Dorsolateral prefrontal cortex (tissue), 122 donors: ENCODE measurements at places on chromosomes 5 and 9.

DNA sequence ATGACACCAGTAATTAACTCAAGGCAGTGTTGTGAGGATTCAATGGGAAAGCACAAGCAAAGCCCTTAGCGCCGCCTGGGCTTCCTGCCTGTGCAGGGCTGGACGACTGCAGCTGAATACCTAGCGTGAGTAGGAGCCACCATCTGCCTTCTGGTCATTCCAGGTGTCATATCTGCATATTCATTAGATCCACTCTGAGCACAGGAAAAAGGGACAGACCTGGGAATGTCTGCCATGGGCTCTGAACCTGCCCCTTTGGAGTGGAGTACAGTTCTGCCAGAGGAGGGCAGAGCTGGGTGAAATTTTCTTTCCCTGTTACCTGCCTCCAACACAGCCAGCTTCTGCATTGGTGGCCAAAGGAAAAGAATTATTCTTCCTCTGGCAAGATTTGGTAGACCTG is 298.8 kb downstream of the NSG2 start:
- DNase-seq, result no peak

DNA sequence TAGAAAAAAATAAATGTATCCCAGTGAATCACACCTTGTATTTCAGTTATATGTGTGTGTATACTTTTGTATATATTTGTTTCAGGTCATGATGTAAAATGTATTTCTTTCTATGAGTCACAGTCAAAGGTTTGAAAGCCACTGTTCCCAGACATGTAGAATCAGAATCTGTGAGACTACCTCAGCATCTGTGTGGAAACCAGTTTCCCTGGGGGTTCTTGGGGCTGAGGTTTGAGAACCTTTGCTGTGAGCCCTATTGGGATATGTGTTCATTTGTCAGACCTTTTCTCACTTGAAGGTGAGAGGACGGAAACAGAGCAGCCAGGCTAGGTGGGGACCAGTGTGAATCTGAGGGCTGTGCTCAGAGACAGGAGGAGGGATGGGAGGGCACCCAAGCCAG is 78.7 kb upstream of the SAP30L start:
- no peak for DNase-seq

GRCh38 chr5:158940977-158941376 is 158.7 kb downstream of the EBF1 start:
- DNase-seq, result no peak

DNA sequence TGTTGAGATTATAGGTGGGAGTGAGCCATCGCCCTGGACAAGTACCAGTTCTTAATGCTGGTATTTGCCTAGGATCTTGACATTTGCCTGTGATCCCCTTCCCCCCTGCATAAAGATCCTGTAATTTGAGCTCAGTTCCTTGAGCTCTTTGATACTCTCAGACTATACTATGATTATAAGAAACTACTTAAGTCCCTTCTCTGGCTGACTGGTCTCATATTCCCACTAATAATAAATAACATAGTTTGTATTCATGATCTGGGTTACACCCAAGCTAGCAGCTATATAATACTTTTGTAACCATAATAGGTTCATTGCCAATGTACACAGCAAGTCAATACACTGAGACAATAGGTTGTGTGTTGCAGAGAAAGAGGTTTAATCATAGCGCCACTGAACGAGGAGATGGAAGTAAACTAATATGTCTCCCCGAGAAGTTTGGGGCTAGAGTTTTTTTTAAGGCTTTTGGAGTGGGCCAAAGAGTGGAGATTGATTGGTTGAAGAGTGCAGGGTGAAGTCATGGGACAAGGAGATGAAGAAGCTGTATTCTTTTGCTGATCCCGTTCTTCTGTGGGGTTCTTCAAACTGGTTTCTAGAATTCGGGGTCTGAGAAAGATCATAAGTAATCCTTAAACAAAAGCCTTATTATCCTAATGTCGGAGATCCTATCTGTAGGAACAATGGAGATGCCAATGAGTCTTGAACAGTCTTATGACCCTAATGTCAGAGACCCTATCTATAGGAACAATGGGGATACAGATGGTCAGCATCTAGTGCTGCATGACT is 20.7 kb upstream of the SHOC1 start:
- no peak for DNase-seq

- DNase-seq, result no peak
Measured at GRCh38 chr5:6083311-6083978, 294.9 kb downstream of the MED10 start.

DNA sequence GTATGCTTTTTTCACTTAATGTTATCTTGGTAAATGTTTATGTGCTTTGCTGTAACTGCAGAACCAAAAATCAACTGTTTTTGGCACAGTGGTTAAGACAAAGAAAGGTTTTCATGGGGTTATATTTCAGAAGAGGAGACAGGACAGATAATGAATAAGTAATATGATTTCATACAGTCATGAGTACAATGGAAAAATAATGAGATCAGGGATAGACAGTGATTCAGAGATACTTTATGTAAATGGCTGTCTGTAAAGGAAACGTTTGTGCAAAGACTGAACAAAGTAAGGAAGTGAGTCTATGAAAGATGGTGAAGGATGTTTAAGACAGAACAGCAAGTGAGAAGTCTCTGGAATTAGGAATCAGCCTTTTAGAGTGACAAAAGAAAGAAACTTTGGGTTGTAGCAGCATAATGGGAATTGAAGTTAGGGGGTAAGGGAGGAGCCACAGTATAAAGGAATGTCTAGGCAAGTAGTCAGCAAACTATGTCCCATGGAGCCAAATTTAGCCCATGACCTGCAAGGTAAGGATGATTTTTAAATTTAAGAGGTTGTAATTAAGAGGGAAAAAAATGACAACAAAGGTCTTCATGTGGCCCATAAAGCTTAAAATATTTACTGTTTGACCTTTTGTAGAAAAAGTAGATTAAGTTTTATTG is 55.0 kb downstream of the TNPO1 start:
- no peak for DNase-seq

DNA sequence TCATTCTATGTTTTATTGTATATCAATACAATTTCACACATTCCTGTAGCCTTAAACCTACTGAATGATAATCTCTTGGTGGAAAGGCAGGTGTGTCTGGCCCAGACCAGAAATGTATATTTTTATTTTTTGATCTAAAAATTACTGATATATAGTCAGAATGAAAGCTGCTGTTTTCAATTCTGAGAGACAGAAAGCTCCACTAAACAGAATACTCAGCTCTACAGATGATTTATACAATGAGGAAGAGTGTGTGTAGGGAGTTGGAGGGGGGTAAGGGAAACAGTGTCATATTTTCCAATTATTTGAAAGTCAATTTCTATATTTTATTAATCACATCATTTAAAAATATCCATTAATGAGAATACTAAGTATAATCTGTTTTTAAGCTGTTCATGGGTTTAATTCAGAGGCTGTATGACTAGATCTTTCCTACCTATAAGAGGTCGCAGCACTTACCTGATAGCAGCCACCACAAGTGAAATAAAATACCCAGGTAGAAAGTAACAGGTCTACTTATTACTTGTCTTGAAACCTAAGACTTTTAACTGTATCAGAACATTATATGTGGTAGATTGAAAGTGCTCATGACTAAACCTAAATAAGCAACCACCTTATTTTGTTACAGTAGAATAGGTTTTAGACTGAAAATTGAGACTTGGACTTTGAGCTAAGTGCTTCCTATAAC is 183.4 kb downstream of the TMC1 start:
- no peak for DNase-seq

DNA sequence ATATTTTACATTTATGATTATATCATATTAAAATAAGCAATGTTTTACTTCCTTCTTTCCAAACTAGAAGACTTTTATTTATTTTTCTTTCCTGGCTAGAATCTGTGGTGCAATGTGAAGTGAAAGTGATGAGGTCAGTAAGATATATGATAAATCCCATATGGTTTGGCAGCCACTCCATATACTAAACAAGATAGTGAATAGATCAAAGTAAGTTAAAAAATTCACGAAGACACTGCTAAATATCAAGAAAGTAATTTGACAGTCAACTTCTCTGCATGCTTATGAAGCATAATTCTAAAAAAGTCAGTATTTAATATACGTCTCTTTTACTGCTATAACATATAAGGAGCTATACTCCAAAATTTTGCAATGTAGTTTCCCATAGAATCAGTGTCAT is 972.8 kb downstream of the DTWD2 start:
- no peak for DNase-seq

GRCh38 chr9:4084435-4084818 is 215.4 kb downstream of the GLIS3 start:
- DNase-seq, result no peak

DNA sequence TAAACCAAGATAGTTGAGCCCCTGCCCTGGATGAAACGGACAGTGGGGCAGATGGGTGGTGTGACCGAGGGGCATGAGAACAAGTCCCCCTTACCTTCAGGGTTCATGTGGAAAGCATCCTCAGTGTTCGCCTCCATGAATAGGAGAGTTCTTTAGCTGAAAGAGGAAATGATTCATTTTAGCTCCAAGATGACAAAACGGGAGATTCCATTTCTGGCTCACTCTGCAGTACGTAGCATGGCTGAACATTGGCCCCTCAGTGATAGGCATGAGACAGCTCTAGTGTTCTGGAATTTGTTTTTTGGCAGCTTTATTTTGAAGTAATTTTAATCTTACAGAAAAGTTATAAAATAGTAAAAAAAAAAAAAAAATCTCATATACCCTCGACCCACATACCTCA is 70.2 kb upstream of the AGXT2 start:
- DNase-seq, result no peak

GRCh38 chr5:107294211-107294550 is 376.6 kb downstream of the EFNA5 start:
- no peak for DNase-seq

GRCh38 chr5:91129748-91130147 is 253.4 kb downstream of the ARRDC3 start:
- DNase-seq, result no peak
